ENCODE measurements at places on chromosomes 4 and X.

- DNase-seq = no peak
These were observed 48.0 kb downstream of the HCCS start for GRCh38 chrX:11159149-11159548.

DNA sequence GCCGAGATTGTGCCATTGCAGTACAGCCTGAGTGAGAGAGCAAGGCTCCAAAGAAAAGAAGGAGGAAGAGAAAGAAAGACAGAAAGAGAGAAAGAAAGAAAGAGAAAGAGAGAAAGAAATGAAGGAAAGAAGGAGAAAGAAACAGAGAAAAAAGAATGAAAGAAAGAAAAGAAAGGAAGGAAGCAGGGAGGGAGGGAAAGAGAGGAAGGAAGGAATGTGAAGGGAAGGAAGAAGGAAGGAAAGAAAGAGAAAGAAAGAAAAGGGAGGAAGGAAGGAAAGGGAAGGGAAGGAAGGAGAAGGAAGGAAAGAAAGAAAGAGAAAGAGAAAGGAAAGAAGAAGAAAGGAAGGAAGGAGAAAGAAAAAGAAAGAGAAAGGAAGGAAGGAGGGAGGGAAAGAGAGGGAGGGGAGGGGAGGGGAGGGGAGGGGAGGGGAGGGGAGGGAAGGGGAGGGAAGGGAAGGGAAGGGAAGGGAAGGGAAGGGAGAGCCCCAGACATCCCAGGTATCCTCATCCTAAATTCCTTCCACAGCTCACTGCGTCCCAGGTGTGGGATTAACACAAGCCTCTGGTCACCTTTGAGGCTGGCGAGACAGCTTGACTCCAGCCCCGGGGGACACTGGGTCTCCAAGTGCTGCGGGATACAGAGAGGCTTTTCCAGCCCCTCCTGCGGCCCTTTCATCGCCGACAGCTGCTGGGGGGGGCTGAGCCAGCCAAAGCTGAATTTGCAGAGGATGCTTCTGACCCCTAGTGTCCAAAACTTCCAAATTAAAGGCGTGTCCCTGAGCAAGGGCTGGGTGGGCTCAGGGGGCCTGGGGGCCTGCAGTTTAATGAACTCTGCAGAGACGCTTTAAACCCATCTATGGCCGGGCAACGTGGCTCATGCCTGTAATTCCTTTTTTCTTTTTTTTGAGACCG, 24.2 kb upstream of the CSF2RA start:
- DNase-seq = no peak

DNA sequence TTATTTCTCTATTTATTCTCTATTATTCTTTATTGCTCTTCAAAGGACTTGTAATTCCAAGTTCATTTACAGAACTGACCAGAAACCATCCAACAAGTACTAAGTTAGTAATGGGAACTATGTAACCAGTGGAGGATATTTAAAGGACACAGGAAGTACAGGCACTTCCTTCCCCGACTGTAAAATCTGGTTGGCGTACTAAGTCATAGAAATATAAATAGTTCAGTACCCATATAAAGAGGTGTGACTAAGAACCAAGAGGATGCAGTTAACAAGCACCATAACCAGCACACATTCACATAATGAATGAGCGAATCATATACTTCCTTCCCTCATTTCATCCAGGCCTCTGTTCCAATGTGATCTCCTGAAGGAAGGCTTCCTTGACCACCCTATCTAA, 3.6 kb upstream of the EIF4E start:
- peak; percentile 31 for DNase-seq

- DNase-seq = no peak
These were observed 652.1 kb downstream of the ANKRD50 start for GRCh38 chr4:124060261-124060918.

DNA sequence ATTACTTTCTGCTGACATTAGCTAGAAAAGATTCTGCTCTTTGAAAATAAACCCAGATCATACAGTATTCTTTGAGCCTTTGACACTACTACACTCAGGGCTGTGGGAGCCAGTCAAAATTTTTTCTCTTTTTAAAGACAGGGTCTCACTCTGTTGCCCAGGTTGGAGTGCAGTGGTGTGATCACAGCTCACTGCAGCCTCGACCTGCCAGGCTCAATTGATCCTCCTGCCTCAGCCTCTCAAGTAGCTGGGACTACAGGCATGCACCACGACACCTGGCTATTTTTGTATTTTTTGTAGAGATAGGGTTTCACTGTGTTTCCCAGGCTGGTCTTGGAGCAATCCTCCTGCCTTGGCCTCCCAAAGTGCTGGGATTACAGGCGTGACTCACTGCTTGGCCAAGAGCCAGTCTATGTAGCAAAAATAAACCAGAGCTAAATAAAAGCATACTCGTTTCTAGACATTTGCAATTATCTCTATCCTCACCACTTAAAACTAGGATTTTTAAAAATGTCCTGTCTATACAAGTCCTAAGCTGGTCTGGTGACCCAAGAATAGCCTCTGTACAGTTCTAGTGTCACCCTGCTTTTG, 43.2 kb downstream of the AKAP4 start:
- no peak for DNase-seq

- DNase-seq = no peak
These were observed 34.2 kb downstream of the ATXN3L start for GRCh38 chrX:13285693-13286092.

DNA sequence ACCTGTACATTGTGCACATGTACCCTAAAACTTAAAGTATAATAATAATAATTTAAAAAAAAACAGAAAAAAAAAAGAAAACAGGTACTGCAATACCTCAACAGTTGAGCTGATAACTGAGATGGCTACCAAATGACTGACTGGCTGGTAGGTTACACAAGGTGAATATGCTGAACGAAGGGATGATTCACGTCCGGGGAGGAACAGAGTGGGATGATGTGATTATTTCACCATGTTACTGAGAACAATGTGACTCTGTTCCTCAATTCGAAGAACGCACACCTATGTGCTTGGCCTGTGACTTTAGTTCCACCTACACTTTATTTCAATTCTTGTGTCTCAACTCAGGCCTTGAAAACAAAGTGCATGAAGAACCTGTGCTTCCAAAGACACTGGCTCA, 111.7 kb downstream of the CXXC4 start:
- DNase-seq = no peak

GRCh38 chr4:168860827-168861226, 149.2 kb downstream of the CBR4 start:
- no peak for DNase-seq

DNA sequence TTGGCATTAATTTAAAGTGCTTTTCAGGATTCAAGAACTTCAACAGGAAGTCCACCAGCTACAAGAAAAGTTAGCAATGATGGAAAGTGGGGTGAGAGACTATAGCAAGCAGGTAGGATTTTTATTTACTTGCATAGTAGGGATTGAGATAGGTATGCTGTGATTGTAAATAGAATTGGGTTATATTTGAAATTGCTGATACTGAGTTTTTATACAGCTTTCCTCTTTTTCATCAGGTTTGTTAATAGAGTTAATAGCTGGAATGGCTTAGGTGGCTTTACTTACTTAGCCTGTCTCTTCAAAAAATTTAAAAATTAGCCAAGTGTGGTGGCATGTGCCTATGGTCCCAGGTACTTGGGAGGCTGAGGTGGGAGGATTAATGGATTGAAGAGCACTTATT, 10.9 kb downstream of the CEP135 start:
- DNase-seq = no peak
